Esophagus muscularis mucosa (tissue), 4 donors: ENCODE measurements at places on chromosomes 7 and 10. TPM values are rescaled to one million over a fixed set of nuclear protein-coding genes. Genes with fewer than 3 reads are reported as not detected.

- H3K36me3 ChIP-seq = no peaks in the 10 kb centered on the region
- no peak overlapping the region for H3K4me3 ChIP-seq
- DNase-seq = no peak
- H3K27me3 ChIP-seq = peaks cover 14% of the 10 kb centered on the region
- no peaks in the 10 kb centered on the region for H3K4me1 ChIP-seq
- no peak overlapping the region for H3K27ac ChIP-seq
Observed at GRCh38 chr7:155090684-155091083, 20.6 kb downstream of the HTR5A start.

GRCh38 chr10:15053061-15053460 is 9.3 kb downstream of the OLAH start:
- no peak overlapping the region for H3K4me3 ChIP-seq
- no peaks in the 10 kb centered on the region for H3K36me3 ChIP-seq
- no peaks in the 10 kb centered on the region for H3K27me3 ChIP-seq
- H3K4me1 ChIP-seq = no peaks in the 10 kb centered on the region
- no peak for DNase-seq
- no peak overlapping the region for H3K27ac ChIP-seq

The CACNA2D1 gene
- 51.5 TPM for total RNA-seq

DNA sequence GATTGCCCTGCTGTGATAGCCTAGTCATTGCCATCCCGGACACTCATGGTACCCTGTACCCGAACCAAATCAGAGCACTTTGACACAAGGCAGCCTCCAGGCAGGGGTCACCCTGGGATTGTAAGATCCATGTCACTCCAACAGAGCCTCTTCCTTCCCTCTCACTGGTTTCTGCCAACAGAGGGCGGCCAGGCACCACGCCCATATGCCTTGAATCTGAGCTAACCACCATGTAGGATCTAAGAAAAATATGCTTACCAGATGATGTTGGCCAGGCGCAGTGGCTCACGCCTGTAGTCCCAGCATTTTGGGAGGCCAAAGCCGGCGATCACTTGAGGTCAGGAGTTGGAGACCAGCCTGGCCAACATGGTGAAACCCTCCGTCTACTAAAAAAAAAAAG is 389.2 kb upstream of the KLF6 start:
- no peaks in the 10 kb centered on the region for H3K36me3 ChIP-seq
- no peak for DNase-seq
- no peak overlapping the region for H3K27ac ChIP-seq

The GTPBP10 gene
- total RNA-seq = 11.6 TPM

The ADRA2A gene
- 0.42 TPM for total RNA-seq

DNA sequence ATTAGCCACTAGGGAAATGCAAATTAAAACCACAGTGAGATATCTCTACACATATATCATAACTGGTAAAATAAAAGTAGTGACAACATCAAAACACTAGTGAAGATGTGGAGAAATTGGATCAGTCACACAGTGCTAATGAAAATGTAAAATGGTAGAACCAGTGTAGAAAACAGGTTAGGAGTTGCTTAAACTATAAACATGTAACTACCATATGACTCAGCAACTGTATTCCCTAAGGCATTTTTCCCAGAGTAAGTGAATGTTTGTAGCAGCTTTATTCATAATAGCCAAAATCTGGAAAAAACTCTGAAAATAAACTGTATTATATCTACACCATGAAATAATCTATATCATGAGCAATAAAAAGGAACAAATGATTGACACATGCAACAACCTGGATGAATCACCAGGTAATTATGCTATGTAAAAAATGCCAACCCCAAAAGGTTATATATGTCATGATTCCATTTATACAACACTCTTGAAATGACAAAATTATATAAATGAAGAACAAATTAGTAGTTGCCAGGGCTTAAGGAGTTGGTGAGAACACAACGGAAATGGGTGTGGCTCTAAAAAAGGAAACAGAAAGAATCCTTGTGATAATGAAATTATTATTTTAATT is 22.8 kb downstream of the SLC25A40 start:
- no peak overlapping the region for H3K4me3 ChIP-seq
- no peak overlapping the region for H3K27ac ChIP-seq
- no peak for DNase-seq
- H3K4me1 ChIP-seq = no peaks in the 10 kb centered on the region

- H3K4me1 ChIP-seq = peaks cover 48% of the 10 kb centered on the region
- H3K27ac ChIP-seq = peak overlapping the region; percentile 83
- H3K4me3 ChIP-seq = peak overlapping the region; percentile 76
Observed at GRCh38 chr7:149714910-149715471, 58.4 kb downstream of the ZNF467 start.

- no peak for DNase-seq
- no peaks in the 10 kb centered on the region for H3K27me3 ChIP-seq
- H3K27ac ChIP-seq = peak overlapping the region; percentile 88
- H3K4me3 ChIP-seq = peak overlapping the region; percentile 93
- H3K36me3 ChIP-seq = peaks cover 8% of the 10 kb centered on the region
- H3K4me1 ChIP-seq = peaks cover 83% of the 10 kb centered on the region
Observed at GRCh38 chr10:7788639-7789286, 786 bp downstream of the ATP5F1C start.

GRCh38 chr10:53601260-53601875 is 828.8 kb upstream of the MBL2 start:
- H3K4me1 ChIP-seq = no peaks in the 10 kb centered on the region
- no peaks in the 10 kb centered on the region for H3K27me3 ChIP-seq
- no peak overlapping the region for H3K27ac ChIP-seq
- H3K36me3 ChIP-seq = no peaks in the 10 kb centered on the region

The HMX2 gene
- not detected for total RNA-seq

The PRKRIP1 gene
- 20.9 TPM for total RNA-seq

The TSPAN12 gene
- 7.1 TPM for total RNA-seq

GRCh38 chr7:155283565-155284194 is 14.0 kb upstream of the INSIG1 start:
- H3K27me3 ChIP-seq = no peaks in the 10 kb centered on the region
- H3K4me1 ChIP-seq = no peaks in the 10 kb centered on the region
- no peak for DNase-seq

GRCh38 chr10:77442699-77443189 is 194.9 kb downstream of the KCNMA1 start:
- no peaks in the 10 kb centered on the region for H3K27me3 ChIP-seq
- H3K36me3 ChIP-seq = no peaks in the 10 kb centered on the region
- peaks cover 63% of the 10 kb centered on the region for H3K4me1 ChIP-seq
- no peak for DNase-seq
- no peak overlapping the region for H3K27ac ChIP-seq

- no peak overlapping the region for H3K27ac ChIP-seq
- H3K4me3 ChIP-seq = no peak overlapping the region
- H3K4me1 ChIP-seq = no peaks in the 10 kb centered on the region
- DNase-seq = no peak
Observed at GRCh38 chr10:58072634-58073033, 195.1 kb downstream of the IPMK start.

GRCh38 chr7:65722361-65722792 is 150.5 kb upstream of the VKORC1L1 start:
- H3K4me3 ChIP-seq = no peak overlapping the region
- no peaks in the 10 kb centered on the region for H3K4me1 ChIP-seq
- no peak overlapping the region for H3K27ac ChIP-seq

DNA sequence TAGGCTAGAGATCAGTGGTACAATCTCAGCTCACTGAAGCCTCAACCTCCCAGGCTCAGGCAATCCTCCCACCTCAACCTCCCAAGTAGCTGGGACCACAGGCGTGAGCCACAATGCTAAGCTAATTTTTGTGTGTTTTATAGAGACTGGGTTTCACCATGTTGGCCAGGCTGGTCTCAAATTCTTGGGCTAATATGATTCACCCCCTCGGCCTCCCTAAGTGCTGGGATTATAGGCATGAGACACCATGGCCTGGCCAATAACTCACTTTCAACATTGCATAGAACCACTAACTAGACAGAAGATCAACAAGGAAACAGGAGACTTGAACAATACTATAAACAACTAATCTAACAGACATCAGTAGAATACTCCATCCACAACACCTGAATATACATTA is 191.7 kb downstream of the LRRN3 start:
- no peaks in the 10 kb centered on the region for H3K36me3 ChIP-seq
- no peak overlapping the region for H3K4me3 ChIP-seq
- no peaks in the 10 kb centered on the region for H3K4me1 ChIP-seq

DNA sequence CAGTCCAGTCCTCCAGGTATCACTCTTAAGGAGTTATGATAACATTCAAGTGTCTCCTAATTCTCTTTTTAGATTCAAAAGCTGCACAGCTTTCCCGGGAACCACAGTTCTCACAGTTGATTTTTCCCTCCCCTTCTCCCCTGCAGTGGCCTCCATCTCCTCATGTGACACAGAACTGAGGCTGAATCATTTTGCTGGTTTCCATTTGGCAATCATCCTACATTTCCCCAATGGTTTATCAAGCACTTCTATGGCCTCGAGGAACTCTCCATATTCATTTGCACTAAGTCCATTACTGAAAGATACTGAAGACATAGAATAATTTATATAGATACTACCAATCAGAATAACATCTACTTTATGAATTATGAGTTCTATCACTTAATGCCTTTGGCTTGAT is 484.9 kb downstream of the GPAM start:
- H3K27me3 ChIP-seq = no peaks in the 10 kb centered on the region
- H3K4me3 ChIP-seq = no peak overlapping the region
- DNase-seq = no peak
- no peaks in the 10 kb centered on the region for H3K4me1 ChIP-seq

DNA sequence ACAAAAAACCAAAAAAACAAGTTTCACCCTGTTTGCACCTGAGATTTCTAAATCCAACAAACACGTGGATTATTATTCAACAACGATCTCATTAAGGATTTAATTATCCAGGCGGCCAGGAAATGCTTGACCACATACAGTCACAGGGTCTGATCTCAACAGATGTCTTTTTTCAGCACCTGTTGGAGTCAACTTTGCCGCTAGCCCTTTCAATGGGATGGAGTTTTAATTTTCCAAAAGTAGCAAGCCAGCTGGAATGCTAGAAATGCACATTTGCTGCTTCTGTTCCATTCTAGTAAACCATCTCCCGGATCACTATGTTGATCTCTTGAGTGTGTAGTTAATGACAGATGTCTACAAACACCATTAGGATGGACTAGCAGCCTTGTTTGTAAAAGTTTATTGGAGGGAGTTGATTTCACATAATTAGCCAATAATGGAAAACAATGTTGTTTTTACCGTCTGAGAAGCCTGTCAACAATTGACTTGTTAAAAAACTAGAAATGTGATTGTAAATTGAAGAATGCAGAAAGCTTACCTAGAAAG is 64.2 kb upstream of the DKK1 start:
- no peak for DNase-seq
- H3K36me3 ChIP-seq = no peaks in the 10 kb centered on the region
- H3K4me3 ChIP-seq = no peak overlapping the region
- no peaks in the 10 kb centered on the region for H3K4me1 ChIP-seq

The SPDYE18 gene
- 1.7 TPM for total RNA-seq

DNA sequence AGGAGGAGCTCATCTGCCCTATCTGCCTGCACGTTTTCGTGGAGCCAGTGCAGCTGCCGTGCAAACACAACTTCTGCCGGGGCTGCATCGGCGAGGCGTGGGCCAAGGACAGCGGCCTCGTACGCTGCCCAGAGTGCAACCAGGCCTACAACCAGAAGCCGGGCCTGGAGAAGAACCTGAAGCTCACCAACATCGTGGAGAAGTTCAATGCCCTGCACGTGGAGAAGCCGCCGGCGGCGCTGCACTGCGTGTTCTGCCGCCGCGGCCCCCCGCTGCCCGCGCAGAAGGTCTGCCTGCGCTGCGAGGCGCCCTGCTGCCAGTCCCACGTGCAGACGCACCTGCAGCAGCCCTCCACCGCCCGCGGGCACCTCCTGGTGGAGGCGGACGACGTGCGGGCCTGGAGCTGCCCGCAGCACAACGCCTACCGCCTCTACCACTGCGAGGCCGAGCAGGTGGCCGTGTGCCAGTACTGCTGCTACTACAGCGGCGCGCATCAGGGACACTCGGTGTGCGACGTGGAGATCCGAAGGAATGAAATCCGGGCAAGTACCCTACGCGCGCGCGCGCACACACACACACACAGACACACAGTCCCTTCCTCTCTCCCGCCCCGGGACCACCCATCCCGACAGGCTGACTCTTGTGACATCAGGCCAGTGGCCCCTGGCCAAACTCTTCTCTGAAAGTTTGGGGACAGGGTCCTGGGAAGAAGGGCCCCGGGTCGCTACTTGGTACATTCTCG is 538 bp downstream of the TRIM8 start:
- peak overlapping the region; percentile 100 for H3K27ac ChIP-seq
- H3K4me1 ChIP-seq = peaks cover 48% of the 10 kb centered on the region
- peak overlapping the region; percentile 80 for H3K4me3 ChIP-seq
- DNase-seq = no peak

The COL13A1 gene
- 3.3 TPM for total RNA-seq

DNA sequence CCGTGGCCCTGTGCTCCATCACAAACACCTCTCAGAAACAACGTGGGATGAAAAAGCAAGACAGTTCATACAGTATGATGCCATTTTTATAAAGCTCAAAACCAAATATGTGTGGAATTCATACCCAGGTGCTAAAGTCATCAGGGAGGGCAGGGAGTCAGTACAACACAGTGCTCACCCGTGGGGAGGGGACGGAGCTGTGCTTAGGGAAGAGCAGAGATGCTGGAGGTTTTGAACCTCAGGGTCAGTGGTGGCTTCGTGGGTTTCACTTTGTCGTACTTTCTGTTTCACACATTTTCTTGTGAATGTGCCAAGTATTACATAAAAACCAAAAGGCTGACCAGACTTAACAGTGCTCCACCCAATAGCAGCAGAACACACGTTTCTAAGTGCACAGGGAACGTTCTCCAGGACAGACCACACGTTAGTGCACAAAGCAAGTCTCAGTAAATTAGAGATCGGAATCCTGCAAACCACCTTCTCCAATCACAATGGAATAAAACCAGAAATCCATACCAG is 21.2 kb downstream of the ZMIZ2 start:
- peaks cover 30% of the 10 kb centered on the region for H3K36me3 ChIP-seq
- peaks cover 36% of the 10 kb centered on the region for H3K4me1 ChIP-seq
- no peak for DNase-seq
- peak overlapping the region; percentile 21 for H3K4me3 ChIP-seq

The NACAD gene
- 14.1 TPM for total RNA-seq

- H3K4me3 ChIP-seq = no peak overlapping the region
- H3K27me3 ChIP-seq = no peaks in the 10 kb centered on the region
- no peak for DNase-seq
- no peak overlapping the region for H3K27ac ChIP-seq
- no peaks in the 10 kb centered on the region for H3K4me1 ChIP-seq
Observed at GRCh38 chr7:78649976-78650375, 803.5 kb downstream of the MAGI2 start.

The AMZ1 gene
- total RNA-seq = under 0.01 TPM

DNA sequence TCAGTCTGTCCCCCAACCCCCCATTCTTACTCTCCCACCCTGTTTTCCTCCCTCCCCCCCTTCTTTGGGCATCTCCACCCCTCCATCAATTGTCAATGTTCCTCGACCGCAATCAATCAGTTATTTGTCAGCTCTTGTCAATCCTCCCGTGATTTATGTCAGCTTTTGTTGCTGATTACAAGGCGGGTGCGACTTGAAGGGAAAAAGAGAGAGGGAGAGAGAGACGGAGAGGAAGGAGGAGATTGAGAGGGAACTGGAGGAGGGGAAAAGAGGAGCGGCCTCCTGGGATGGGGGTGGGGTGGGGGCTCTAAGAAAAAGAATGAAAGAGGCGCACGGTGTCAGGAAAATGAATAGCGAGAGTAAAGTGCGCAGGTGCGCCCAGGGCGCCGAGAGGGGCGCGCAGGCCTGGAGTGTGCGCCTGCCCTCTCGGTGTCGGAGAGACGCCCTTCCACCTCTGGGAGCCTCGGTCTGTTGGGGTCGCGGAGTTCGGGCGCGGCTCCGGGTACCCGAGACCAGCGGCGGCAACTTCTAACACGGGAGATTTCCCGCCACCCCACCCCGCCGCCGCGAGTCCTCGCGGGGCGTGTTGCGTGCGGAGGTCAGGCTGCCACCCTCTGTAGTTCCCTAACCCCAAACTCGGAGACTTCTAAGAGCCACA is 1.1 kb upstream of the ZNF503 start:
- H3K27ac ChIP-seq = peak overlapping the region; percentile 100
- H3K4me3 ChIP-seq = peak overlapping the region; percentile 100
- peaks cover 50% of the 10 kb centered on the region for H3K4me1 ChIP-seq
- H3K27me3 ChIP-seq = no peaks in the 10 kb centered on the region
- no peak for DNase-seq
- peaks cover 18% of the 10 kb centered on the region for H3K36me3 ChIP-seq
